ENCODE measurements at places on chromosomes 7 and 10.

DNA sequence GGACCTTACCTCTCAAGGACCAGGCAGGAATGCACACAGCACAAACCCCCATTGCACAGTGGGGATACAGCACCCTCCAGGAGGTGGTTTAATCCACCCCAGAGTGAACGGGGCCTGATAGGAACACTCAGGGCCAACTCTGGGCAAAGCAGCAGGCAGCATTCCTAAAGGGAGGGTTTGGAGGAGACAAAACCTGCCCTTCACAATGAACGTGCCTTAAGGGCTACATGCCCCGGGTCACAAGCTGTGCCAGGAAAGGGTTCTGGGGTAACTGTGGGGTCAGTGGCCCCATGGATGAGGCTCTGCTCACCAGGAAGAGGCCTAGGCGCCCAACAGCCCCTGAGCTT, 1.1 kb downstream of the GPRIN2 start:
- no peak for DNase-seq

GRCh38 chr7:30862995-30863705, 48.5 kb upstream of the AQP1 start:
- no peak for DNase-seq

- no peak for DNase-seq
Observed at GRCh38 chr10:77898323-77899079, 28.1 kb downstream of the DLG5 start.

DNA sequence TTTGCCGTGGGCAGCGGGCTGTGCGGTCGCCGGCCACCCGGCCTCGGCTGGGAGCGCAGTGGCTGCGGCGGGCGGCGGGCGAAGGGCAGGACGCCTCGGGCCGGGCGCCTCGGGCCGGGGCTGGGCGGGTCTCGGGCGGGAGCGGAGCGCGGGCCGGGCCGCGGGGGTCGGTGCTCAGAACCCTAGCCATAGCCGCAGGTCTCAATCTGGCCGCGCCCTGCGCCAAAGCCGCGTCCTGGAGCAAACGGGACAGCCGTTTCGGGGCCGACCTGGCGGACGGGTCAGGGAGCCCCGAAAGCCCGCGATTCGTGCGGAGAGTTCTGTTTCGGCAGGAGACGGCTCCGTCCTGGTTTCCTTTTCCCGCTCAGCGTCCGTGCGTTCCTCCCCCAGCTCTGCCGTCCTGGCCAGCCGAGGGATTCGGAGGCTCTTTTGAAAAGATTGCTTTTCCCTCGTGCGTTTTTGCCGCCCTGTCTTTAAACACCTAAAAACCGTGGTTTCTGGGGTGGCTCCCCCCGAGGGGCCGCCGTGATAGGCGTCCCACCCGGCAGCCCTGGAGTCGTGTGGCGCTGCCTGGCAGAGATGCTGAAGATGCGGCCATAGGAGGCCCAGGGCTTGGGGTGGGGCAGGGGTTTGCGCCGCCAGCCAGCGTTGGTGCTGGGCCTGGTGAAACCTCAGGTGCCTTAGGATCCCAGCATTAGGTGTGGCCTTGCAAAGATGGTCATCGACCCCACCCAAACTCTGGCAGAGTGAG, 727 bp downstream of the RET start:
- DNase-seq = peak; percentile 16

DNA sequence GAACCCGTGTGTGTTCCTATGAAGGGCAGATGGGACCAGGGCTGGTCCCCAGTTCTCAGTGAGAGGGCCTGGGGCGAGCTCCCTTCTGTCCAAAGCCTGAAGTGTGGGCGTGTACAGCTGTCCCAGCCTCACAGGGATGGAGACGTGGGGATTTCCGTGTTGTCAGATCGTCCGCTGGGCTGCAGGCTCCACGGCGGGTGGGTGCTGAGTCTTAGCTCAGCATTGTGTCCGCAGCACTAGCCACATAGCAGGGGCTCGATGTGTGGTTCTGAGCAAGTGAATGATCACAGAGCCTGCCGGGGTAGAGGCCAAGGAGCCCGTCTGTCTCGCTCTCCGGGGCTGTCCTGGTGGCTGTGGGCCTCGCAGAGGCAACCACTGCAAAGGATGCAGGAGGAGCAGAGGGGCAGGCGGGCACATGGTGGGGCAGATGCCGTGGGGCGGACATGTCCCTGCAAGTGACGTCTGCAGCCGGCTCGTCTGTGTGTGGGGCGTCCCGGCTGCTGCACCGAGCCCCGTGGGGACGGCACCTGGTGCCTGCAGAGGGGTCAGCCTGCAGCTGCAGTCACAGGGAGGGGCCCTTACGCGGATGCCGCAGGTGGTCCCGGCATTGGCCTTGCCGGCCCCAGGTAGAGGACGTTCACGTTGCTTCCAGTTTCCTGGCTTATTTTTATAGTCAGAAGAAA, 30.9 kb downstream of the FAM20C start:
- DNase-seq = no peak

DNA sequence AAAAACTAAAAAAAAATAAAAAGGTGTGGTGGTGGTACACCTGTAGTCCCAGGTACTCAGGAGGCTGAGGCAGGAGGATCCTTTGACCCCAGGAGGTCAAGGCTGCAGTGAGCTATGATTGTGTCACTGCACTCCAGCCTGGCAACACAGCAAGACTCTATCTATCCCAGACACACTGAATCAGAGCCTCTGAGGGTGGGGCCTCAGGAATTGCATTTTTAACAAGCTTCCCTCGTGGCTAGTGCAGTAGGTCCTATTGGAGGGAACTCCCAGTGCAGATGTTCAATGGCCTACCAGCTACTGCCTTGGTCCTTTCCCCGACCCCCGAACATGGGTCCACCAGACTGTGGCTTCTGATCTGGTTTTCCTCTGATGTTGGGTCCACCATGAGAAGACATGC, 14.9 kb downstream of the STRA8 start:
- peak; percentile 31 for DNase-seq

DNA sequence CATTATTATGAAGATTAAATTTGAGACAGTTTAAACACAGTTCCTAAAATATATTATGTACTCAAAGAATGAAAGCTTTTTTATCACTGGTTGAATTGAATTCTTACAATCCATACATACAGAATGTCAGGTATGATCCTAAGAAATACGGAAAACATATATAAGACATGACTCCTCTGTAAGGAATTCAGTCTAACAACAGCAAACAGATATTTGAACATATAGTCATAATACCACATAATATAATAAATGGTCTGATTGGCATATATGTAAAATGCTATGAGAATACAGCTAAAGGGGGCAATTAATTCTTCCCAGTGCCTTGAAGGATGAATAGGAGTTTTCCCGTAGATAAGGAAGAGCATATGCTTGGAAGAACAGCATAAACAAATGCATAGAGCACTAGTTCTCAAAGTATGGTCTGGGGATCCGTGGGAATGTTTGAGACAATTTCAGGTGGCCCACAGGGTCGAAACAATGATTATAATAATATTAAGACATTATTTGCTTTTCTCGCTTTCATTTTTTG, 10.6 kb upstream of the ARID5B start:
- no peak for DNase-seq

DNA sequence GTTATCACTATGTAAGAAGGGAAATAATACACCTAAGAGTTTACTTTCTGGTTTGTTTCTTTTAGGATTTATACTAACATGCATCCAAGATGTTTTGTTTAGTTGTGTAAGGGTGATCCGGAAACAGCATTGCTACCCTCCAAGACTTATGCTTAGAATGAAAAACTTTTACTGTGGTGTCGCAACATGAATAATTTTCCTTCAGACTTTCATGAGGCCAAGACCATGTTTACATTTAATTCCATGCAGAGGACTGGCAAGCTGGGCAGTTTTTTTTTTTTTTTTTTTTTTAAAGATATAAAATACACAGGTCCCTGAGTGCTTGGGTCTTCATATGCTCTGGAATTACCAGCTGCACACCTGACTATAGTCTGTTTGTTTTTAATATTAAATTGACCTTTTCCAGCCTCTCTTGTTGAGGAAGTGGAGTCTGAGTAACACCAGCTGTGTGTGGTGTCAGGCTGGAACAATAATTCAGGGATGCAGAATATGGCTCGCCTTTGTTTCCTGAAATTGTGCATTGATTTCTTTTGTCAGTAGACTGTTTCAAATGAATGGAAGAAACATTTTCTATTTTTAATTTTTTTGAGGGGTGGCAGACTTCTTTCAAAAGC, 81.7 kb downstream of the ST7 start:
- no peak for DNase-seq

DNA sequence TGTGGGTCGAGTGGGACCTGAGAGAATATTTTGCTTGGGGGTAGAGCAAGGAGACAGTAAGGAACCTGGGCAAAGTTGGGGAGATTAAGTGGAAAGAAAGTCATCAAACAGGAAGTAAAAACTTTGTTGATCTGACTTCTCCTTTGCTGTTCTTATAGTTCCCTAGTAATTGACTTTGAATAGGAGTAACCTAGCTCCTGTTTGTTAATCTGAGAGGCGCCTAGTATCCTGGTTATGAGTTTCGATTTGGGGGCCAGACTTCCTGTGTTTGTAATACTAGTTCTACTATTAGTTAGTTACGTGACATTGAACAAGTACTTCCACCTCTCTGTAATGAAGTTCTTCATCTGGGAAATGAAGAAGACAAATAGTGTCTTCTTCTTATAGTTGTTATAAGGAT, 99.1 kb downstream of the ZNF365 start:
- no peak for DNase-seq

DNA sequence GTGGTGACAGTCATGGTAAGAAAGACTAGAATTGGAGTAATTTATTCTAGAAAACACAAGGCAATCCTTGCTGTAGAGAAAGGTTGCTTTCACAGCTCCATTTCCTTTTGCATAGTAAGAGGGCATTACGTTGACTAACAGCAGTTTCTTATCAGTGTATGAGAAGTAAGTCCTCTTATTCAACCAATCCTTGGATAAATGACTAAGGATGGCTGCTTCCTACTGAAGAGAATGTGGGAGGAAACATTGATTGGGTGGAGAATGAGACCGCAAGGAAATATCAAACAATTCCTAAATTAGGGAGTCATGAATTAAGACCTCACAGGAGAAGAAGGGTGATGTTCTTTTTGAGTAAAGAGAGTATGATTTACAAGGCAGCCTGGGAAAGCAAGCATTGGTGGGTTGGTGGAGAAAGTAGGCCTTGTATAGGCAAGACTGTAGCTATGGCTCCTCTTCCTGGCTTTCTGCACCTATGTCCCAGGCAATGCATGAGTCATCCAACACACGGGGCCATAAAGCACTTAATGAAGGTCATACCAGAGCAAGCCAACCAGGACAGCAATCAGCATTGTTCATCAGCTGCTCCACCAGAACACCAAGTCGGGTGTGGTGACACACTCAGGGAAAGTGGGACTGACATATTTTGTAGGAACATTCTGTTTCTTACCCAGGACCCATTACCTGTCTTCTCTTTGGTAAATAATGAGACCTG, 5.6 kb downstream of the MGAM start:
- DNase-seq = peak; percentile 57

GRCh38 chr7:158751751-158752150, 47.1 kb upstream of the NCAPG2 start:
- no peak for DNase-seq

GRCh38 chr7:36653663-36654355, 70.5 kb downstream of the AOAH start:
- peak; percentile 44 for DNase-seq

- peak; percentile 1 for DNase-seq
Observed at GRCh38 chr7:123410273-123410904, 124.0 kb downstream of the IQUB start.

DNA sequence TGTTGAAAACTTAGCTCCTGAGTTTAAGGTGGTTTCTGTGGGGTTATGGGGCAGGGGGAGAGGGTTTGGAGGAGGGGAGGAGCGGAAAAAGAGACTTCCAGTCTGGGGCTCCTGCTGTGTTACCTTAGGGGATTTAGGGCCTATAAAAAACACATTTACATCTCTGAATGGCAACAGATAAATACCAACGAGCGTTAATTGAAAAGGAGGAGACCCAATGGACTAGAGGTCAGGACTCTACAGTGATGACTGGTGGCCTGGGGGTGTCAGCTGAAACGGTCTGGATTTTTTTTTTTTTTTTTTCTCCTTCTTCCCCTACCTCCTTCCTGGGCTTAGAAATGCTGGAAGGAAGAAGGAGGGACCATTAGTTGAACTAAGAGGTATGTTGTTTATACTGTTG, 47.4 kb downstream of the AUTS2 start:
- no peak for DNase-seq

DNA sequence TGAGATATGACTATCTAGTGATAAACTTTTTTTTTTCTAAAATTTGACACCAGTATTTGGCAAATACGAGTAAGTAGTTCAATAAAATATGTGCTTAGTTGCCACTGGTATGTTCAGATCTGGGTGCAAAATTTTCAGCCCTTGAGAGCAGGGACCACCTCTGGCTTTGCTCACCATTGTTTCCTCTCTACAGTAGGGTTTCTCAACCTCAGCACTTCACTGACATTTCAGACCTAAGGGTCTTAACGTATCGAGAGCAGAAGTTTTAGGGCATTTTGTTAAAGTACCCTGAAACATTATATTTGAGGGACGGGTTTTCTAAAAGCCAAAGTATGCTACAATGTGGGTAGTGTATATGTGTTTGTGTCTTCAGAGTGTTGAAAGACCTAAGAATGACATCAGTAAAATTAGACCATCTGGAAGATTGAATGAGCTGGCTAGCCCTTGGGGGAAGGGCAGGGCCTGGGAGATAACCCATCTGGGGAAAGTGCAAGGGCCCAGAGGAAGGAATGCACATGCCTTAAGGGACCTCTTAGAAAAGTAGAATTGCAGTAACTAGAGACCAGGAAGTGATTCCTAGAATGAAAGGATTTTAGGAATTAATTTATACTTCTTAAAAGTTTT, 11.8 kb downstream of the BZW2 start:
- DNase-seq = peak; percentile 78

- DNase-seq = no peak
Observed at GRCh38 chr10:82661701-82662100, 786.7 kb downstream of the NRG3 start.

DNA sequence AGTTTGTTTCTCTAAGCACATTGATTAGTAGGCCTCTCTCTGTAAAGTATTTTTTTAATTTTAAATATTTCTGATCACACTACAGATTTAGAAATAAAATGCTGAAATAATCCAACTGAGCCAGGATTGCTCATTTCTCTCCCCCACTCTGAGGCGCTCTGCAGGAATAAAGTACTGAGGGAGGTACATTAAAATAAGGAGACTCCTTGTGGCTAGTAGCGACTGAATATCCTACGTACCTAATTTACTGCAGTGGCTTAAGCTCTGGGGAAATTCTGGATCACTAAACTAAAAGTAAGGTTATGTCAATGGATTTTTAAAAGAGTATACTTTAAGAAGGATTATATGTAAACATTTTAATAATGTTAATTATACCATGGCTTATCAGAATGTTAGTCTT, 75.2 kb downstream of the RTKN2 start:
- DNase-seq = no peak

All from GM23248 (cell line).